ENCODE measurements at places on chromosomes 4 and X.

GRCh38 chr4:79150820-79151416 lies 174.9 kb downstream of the NAA11 start:
- no peak for DNase-seq

DNA sequence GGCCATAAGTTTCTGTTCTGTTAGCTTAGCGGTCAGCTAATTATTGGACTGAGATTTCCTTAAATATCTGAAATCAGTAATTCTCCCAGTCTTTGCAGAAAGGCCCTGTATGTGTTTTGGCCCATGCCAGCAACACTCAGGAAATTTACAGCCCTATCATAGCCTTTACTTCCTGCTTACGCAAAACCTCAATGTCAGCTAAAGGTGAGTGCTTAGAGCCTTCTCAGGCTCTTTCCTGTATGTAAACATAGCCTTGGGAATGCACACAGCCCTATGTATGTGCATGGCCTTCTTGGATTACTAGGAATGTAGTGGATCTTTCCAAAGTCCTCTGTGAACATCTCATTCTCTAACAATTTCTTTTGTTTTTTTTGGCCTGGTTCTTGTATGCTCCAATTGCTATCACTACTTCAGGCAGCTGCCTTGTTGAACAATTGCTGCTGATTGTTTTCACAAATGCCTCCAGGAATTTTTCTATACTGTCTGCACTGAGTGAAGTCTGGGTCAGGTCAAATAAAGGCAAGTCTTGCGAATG lies 200.0 kb downstream of the PPP1R2C start:
- no peak for DNase-seq

GRCh38 chr4:76442807-76443206 lies 7.8 kb downstream of the SHROOM3 start:
- DNase-seq: no peak

GRCh38 chrX:18983666-18984380 lies at the start of gene PHKA2:
PHKA2 (minus strand) TSS chrX:18984114; CDS start chrX:18983932, 182 bp downstream.
- DNase-seq: no peak

DNA sequence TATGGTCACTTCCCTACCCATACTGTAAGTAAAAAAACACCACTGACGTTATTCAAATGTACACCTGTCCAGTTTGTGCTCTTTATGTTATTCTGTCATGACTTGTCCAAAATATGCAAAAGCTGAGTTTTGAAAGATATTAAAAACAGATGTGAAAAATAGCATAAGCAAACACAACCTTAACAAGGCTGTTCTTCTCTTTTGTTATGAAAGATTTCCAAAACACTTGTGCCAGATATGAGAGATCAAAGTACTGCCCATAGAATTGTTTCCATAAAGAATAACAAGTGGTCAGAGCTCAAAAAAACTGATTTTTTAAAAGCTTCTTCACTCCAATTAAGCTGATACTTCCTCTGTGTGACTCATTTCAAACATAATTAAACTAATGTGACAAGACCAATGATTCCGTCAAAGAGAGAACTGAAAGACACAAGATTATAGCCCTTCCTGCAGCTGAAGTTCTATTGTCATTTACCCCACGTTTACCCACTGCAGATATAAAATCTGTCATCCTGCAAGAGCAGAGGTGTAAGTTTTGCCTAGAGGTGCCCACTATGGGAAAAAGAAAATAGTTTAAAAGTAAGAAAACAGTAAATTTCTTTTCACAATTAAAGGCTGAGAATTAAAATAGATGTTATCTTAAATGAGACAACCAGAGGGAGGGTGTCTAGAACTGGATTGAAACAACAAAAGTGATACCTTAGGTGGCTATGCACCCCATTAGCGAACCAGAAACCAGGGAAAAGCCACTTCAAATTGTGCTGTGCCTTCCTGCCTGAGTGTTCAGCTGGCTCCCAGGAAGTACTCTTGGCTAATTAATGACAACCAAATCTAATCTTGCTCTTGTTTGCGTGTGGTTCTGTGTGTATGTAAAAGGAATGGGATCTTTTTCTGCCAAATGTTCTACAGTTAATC lies 30.1 kb downstream of the RASSF6 start:
- no peak for DNase-seq

GRCh38 chr4:156547891-156548290 lies 423.7 kb downstream of the PDGFC start:
- peak; percentile 46 for DNase-seq

DNA sequence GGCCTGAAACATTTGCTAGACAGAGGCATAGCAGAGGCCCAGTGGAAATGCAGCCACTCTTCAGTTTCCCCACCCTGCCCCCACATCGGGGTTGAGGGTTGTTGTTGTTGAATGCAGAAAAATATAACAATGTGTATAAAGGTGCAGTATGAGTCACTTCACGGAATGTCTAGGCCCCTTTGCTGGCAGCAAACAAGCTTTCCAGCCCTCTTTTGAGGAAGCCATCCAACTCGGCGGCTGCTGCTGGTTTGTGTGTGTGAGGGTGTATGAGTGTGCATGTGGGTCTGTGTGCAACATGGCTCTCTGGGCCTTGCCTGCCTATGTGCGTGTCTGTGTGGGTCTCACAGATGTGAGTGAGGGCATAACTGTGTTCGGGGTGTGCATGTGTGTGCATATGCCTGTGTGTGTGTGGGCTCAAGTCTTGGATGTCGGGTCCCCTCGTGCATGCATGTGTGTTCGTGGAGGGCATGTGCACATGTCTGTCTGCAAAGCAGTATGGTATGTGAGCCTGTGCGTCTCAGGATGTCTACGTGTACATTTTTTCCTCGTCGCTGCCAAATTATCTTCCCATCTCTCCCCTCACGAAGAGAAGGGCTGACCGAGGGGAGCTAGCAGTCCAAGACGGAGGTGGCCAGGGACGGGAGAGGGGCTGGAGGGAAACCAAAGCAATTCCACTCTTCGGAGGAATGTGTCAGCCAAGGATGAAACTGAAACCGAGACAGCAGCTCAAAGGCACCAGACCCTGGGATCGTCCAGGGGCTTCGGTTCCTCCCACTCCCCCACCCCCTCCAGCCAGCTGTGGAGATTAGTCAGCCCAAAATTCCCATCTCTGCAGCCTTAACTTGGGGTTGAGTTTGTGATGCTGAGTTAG lies 8.4 kb upstream of the ELF4 start:
- DNase-seq: peak; percentile 82

DNA sequence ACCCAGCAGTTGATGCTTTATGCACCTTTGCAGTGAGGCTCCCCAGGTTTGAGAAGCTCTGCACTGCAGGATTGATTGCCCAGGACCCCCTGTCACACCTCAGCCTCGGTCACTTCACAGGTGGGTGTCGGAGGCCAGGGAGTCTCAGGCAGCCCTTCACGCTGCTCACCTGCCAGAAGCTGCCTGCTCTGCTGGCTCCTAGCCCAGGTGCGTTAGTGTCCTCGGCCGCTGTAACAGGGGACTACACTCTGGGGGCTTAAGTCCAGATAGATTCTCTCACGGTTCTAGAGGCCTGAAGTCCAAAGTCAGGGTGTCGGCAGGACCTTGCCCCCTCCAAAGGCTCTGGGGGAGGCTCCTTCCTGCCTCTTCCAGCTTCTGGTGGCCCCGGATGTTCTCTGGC lies 79.9 kb downstream of the CPZ start:
- DNase-seq: no peak

GRCh38 chr4:79175716-79176115 lies 150.1 kb downstream of the NAA11 start:
- DNase-seq: no peak

DNA sequence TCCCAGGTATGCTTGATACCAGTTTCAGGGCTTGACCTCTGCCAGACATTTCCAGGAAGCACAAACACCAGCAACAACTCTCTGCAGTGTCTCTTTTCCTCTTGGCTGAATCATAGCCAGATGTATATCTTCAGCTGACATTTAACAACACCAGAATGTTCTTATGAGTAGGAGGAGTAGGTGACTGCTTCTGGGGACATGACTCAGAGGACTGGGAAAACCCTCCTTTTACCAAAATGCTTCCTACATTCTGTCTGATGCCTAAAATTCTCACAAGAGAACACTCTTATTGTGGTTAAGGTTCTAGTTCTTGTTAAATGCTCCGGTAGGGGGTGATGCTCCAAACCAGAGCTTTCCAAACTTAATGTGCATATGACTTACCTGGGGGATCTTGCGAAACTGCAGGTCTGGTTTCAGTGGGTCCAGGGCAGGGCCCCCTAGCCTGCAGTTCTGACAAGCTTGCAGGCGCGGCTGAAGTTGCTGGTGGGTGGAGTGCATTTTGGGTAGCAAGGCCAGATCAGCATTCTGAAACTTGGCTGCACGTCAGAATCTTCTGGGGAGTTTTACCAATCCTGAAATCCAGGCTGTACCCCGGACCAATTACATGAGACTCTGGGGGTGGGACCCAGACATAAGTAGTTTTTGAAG lies 329.3 kb upstream of the RPS6KA3 start:
- no peak for DNase-seq

DNA sequence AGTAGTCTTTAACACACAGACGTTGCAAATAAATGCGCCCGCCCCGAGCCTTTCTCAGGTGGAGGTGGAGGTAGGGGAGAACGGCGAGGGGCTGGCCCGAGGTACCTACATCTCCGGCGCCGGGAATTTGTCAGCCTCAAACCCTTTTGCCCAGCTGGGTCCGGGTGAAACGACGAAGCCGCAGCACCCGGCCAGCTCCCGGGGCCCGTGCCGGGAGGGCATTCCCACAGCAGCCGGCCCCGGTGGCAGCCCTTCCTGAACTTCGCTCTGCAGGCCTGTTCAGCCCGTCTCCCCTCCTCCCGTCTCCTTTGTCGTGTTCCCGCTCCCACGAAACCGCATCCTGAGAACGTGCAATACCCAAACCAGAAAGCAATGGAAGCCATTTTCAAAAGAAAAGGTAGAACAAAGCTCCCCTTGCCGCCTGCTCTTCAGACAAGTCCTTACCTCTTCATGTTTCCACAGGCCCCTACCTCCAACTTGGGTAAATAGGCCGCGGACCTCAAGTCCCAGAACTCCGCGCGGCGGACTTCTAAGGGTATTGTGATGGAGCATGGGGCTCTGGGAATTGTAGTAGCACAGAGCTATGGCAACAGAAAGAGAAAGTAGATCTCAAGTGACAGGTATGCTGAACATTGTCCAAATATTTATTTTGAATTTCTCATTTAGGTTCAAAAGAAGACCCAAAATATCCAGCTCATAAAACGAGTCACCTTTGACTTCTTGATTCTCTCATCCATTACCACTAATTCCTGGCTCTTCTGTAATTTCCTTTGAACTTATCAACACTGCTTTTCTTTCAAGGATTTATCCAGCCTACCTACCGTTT lies at the start of gene RBM41:
Gene RBM41, minus strand, starts transcription at position 501 of the 826 bp plus-strand sequence. Its CDS starts 49 bp downstream, at position 452.
- DNase-seq: peak; percentile 80

Data from iris pigment epithelial cell (primary cell).